ENCODE measurements at places on chromosomes 7 and 10.

DNA sequence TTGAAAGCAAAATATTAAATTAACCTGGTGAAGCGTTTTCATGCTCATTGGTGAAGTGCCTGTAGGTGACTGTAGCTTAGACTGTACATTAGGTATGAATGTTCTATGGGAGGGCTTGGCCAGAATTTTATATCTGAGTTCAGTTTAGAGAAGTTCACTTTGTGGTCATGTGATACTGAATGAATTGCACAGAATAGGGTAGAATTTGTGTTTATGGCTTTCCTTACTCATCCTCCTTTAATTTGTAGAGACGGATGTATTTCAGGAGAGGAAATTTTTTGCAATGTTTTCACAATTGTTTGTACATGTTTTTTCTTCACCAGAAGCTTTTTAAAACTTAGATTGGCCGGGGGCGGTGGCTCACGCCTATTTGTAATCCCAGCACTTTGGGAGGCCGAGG lies 32.3 kb downstream of the REEP3 start:
- no peak for DNase-seq

GRCh38 chr10:116355341-116355740 lies 31.1 kb downstream of the CCDC172 start:
- no peak for DNase-seq

GRCh38 chr7:146355216-146355615 lies 238.6 kb downstream of the CNTNAP2 start:
- DNase-seq: peak; percentile 53

- no peak for DNase-seq
Observed at GRCh38 chr10:42952931-42953683, 123.8 kb upstream of the RET start.

DNA sequence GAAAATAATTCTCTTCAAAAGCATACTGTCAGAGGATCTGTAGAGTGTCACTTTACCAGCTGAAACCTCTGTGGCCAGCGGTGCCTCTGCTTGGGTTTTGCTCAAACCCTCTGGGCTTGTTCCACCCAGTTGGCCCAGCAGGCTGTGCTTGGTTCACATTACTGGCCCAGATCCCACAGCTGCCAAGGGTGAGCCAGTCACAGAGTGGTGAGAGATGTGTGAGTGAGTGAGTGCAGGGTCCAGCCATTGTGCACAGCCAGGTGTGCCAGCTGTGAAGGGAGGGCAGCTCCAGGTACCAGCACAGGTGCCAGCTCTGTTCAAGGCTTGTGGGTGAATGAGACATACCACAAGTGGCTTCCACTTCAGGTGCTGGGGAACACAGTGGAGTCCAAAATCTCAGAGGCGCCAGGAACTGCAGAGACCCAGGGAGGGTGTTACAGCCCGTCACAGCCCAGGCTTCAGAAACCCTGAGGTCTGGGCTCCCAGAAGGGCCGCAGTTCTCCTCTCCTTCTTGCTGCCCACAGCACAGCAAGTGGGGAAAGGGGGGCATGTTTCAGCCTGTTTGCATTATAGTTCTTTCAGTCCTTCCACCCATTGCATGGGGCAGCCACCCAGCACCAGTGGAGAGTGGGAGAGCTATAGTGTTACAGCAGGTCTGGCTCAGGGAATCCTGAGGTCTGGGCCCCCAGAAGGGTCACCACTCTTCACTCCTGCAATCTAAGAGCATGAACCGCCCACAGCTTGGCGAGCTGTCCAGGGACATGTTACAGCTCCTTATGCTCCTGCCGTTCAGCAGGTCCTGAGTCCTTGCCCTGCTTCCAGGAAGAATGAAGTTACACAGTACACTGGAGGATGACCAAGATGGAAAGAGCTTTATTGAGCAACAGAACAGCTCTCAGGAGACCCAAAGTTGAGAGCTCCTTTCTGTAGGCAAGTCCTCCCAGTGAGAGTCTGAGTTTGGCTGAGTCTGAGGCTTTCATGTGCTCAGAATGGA lies 931.7 kb upstream of the SORCS1 start:
- no peak for DNase-seq

DNA sequence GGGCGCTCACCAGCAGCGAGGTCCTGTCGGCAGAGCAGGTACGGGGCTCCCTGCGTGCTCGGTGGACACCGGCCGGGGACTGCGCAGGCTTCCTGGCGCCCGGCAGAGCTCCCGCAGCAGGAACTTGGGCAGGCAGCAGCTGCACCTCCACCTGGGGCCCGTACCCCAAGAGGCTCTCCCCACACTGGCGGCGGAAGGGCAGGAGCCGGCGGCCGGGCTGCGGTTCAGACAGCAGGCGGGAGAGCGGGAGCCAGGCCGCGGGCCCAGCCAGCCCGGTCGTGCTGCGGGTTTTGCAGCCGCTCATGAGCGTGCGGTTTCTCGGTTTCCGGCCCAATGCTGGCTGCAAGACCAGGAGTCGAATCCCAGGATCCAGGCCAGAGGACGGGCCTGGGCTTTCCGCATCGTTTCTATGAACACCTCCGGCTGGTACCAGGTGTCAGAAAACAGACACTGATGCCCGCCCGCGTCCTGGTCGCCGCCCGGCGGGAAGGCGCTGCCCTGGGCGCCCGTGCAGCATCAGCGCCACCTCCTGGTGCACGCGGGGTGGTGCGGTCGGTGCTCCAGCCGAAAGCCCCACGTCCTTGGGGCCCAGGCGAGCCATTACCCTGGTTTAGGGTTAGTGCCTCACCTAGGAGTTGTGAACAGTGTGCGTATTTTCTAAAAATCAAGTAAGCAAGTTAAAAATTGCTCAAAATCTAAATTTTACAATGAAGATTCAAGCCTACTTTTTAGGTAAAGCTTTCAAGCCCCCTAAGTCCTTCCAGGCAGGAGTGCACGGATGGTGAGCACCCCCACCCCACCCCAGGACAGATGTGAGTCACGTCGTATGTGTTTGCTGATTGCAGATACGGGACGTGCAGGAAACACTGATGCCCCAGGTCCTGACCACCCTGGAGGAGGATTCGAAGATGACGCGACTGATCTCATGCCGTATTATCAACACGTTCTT lies 47.4 kb upstream of the PRKAR1B start:
- DNase-seq: no peak

- peak; percentile 66 for DNase-seq
Observed at GRCh38 chr7:140238778-140239652, 62.2 kb upstream of the KDM7A start.

GRCh38 chr10:100713049-100713858 lies 32.1 kb upstream of the PAX2 start:
- DNase-seq: no peak

DNA sequence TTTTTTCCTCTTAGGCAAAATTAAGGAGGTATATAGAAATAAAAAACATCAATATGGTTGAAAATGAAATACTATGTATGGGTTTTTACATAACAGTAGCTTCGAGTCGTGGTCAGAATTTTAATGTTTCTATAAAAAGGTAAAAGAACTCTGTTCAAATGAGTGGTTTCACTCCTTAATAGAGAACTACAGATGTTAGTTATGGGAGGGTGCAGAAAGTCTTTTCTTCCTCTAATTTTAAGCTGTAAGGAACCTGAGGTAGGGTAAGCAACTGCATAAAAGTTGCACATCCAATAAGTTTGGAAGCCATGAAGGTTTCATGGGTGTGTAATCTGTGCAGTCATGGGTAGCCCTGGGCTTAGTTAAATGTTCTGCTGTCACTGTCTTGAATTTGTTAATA lies 141.3 kb downstream of the SUGCT start:
- no peak for DNase-seq

DNA sequence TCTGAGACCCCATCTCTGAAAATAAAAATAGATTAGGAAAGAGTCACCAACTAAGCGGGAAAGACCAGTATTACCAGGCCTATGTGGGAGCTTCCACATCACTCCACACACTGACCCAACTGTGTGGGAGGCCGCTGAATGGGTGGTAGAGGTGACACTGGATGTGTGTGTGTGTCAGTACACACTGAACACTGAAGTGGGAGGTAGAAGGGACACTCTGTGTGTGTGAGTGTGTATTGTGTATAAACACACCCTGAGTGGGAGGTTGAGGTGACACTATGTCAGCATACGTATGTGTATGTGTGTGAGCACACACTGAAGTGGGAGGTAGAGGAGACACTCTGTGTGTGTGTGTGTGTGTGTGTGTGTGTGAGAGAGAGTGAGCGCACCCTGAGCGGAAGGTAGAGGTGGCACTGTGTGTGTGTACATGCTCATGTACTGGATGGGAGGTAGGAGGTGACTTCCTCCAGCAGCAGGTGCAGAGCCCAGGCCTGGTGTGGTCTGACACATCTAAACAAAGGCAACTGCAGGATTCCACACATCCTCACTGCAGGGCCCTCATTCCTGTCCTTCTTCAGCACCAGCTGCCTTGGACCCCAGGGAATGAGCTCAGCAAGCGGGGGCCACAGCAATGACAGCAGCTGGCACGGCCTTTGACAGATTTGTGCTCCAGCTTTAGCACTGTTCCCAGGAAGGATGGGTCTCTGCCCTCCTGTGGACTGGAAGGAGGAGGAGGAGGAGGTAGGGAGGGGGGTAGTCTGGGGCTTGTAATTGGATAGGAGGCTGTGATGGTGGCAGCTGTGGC lies 26.5 kb upstream of the RBM20 start:
- peak; percentile 19 for DNase-seq

GRCh38 chr7:21076054-21076453 lies 289.4 kb upstream of the SP8 start:
- DNase-seq: peak; percentile 99

DNA sequence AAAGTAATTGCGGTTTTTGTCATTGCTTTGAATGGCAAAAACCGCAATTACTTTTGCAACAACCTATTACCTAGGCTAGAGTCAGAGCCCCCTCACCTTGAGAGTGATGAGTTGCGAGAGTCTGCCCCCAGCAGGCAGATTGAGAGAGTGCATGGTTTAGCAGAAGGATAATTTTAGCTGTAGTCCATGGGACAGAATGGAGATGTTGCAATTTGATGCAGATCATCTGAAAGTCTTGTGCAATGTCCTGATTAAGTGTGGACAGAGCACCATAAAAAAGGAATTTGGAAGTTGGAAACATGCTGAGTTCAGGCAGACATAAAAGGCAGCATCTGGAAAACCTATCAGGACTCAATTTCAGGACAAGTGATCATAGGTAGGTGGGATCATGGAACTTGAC lies 48.7 kb downstream of the GPR141 start:
- DNase-seq: peak; percentile 23

- DNase-seq: peak; percentile 19
Observed at GRCh38 chr7:141198194-141198958, 124.5 kb downstream of the TMEM178B start.

GRCh38 chr7:113084496-113085172 lies 2.0 kb downstream of the GPR85 start:
- no peak for DNase-seq

- peak; percentile 17 for DNase-seq
Observed at GRCh38 chr10:68828833-68829232, 1.5 kb downstream of the STOX1 start.

GRCh38 chr7:121388950-121389349 lies 7.2 kb downstream of the FAM3C start:
- DNase-seq: no peak

- no peak for DNase-seq
Observed at GRCh38 chr10:108260383-108260906, 1095.9 kb upstream of the SORCS1 start.

DNA sequence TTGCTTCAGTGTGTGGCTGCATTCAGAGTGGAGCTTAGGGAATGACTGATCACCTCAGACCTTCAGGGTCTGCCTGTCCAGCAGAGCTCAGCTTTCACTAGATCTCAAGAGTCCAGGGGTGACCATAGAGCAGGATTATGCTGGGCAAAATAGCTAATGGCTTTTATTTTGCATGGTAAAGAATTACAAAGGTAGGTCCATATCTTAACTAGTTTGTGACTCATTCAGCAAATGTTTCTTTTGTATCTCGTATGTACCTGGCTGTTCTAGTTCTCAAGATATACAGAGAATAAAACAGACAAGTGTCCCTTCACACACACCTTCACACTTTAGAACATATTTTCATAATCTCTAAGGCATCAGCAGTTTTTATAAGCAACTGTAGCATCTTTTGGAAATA lies 180.5 kb downstream of the DYNC1I1 start:
- no peak for DNase-seq

- DNase-seq: no peak
Observed at GRCh38 chr10:106913348-106913747, 251.2 kb downstream of the SORCS1 start.

DNA sequence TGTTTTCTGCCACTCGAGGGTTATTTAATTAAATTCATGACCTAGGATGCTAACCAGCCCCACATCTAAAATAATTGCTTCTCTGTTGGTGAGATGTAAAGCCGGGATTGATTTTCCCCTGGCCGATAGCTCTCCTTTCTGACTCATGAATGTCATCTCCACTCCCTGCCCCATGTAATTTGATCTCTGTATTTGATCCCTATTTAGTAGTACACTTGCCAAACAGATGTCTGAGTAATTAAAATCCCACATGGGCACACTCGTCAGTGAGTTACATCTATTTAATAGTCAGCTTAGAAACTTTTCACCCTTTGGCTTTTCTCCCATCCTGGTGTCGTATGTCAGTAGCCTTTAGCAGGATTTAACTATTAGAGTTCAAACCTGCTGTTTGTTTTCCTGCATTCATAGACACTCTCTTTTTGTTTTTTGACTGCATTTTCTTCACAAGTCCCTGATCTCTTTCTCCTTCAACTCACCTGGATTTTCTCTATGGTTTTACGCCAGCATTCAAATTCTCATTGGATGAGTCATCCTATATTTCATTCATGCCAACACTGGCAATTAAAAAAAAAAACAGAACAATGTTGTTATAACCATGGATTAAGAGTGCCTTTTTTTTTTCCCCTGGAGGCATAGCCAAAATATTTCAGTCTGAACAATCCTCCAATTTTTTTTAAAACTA lies 82.7 kb downstream of the SPAG6 start:
- peak; percentile 78 for DNase-seq

DNA sequence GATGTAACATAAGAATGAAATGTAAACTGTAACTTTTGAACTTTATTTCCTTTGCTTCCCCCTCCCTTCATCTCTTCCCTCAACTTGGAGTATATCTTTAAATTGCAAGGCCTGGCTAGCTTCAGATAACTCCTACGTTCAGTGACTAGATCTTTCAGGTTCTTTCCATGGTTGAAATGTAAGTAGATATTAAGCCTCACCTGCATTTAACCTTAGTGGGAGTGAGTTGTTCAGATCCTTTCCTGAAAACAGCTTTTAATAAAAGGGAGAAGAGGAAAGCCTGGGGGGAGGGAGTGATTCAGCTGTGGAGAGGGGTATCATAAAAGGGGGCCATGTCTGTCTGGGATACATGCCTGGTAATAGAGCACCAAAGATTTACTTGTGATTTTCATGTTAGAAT lies 19.0 kb upstream of the PRPS1L1 start:
- DNase-seq: no peak

GRCh38 chr7:16433568-16434122 lies 12.3 kb upstream of the CRPPA start:
- no peak for DNase-seq

GRCh38 chr7:106344861-106345260 lies 60.1 kb upstream of the NAMPT start:
- DNase-seq: no peak

- no peak for DNase-seq
Observed at GRCh38 chr10:77944519-77944918, 18.0 kb upstream of the DLG5 start.
